Right atrium auricular region (tissue), 2 donors: ENCODE measurements at places on chromosomes 6 and 20. TPM values are rescaled to one million over a fixed set of nuclear protein-coding genes. Genes with fewer than 3 reads are reported as not detected.
A peak's percentile ranks its signal among the peaks of the same experiment; 100 is the strongest.

The DNMT3B gene
- total RNA-seq = 0.44 TPM

The TDP2 gene
- 18.5 TPM for total RNA-seq

The SUMO4 gene
- total RNA-seq = 1.3 TPM

DNA sequence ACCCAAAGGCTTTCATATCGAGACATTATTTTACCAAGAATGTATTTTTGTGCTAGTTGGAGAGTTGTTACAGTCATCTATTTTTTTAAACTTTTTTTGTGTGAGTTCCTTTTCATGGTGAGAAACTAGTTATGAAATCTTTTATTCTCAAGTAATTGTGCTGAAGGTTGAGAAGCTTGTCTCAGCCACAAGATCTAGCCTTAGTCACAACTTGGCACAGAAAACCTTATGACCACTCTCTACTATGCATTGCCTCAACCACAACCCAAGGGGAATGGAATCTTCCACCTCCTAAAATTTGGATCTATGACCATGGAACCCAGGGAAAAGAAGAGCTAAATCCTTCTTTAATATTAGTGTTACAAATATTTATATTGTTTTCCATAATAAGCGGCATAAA lies 58.5 kb downstream of the HS3ST5 start:
- no peak overlapping the region for H3K27ac ChIP-seq
- H3K4me3 ChIP-seq = no peak overlapping the region
- no peaks in the 10 kb centered on the region for H3K4me1 ChIP-seq
- DNase-seq = no peak

DNA sequence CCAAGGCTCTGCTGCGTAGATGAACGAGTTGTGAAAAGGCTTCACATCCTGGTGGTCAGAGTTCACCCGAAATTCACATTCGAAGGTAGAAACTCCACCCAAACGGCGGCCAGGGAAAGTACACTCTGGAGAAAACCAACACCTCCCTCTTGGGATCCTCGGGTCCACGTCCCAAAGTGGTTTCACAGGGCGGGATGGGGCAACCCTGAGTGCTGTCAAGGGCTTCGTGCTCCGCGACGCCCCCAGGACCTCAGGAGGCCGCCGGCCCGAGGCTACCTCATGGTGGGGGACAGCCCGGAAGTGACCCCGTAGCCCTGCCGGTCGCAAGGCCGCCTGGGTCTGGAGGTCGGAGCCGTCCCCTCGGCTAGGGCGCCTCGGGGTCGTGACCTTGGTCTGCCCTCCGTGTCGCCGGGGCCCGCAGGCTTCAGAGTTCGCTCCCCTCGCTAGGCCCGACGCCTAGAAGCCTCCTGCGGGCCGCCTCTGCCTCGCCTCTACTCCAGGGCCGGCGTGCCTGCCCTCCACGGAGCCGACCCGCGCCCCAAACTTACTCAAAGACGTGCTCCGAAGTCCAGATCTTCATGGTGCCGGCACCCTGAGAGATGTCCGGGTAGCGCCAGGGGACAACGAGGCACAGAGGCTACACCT lies at the start of gene PRELID3B:
Gene PRELID3B (minus strand): TSS at position 636 of the 645 bp plus-strand sequence. CDS start 56 bp downstream, at position 580.
- H3K27me3 ChIP-seq = no peaks in the 10 kb centered on the region
- H3K4me3 ChIP-seq = peak within 1 kb of the TSS; percentile 90
- no peak for DNase-seq
- peaks cover 28% of the 10 kb centered on the region for H3K4me1 ChIP-seq
- peak within 1 kb of the TSS; percentile 93 for H3K27ac ChIP-seq

DNA sequence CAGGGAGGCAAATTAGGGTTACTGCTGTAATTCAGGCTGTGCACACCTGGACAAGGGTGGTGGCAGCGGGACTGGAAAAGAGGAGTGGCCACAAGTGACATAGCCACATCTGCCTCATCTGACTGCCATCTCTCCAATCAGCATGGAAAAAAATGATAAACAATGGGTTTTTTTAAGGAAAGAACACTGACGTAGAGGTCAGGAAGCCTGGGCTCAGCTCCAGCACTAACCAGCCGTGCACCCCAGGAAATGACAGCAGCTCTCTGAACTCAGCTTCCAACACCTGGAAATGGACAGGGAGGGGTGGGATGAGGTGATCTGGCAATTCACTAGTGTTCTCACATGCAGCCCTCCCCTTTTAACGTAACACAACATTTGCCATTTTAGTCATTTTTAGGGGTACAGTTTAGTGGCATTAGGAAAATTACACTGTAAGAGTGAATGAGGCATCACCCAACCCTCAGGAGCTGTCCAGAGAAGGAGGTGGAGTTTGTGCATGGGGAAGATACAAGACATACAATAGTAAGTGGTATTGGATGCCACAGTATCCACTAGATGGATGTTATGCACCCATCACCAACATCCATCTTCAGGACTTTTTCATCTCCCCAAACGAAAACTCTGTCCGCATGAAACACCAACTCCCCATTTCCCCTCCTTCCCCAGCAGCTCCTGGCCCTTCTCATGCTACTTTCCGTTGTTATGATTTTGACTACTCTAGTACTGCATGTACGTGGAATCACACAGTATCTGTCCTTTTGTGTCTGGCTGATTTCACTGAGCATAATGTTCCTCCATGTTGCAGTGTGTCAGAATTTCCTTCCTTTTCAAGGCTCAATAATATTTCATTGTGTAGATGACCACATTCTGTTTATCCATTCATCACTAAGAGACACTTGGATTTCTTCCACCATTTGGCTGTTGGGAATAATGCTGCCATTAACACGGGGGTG lies 215.5 kb upstream of the ECI2 start:
- no peaks in the 10 kb centered on the region for H3K27me3 ChIP-seq
- H3K27ac ChIP-seq = peak overlapping the region; percentile 79
- no peak for DNase-seq
- no peaks in the 10 kb centered on the region for H3K4me1 ChIP-seq

DNA sequence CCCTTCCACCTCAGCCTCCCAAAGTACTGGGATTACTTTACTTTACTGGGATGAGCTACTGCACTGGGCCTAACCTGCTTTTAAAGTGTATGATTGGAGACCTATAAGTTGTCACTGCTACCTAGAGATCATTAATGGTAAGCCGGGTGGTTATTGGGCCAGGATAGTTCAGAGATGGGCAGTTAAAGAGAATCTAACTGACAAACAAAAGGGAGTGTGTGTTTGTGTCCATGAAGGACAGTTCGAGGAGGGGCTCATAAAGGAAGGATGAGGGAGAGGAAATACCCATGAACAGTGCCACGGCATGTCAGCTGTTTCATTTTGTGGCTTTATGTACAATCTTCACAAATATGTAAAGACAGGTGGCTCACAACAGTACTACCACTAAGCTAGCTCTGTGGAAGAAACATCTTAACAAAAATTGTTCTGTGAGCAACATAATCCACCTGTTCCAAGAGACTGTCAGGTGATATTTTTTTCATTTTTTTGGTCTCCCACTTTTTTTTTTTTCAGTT lies 69.7 kb upstream of the FAM8A1 start:
- no peak for DNase-seq
- no peaks in the 10 kb centered on the region for H3K36me3 ChIP-seq
- H3K27me3 ChIP-seq = no peaks in the 10 kb centered on the region
- no peak overlapping the region for H3K4me3 ChIP-seq

DNA sequence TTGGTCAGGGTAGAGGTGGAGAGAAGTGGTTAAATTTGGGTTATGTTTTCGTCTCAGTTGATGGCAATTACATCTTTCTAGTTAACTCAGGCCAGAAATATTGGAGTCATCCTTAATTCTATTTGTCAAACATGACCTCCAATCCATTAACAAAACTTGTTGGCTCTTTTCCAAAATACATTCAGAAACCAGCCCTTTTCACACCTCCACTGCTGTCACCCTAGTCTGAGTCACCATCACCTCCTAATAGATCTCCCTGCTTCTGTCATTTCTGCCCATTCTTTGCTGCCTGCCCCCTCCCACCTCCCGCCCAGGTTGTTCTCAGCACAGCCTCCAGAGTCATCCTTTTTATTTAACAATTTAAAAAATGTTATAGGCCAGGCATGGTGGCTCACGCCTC lies 3.0 kb upstream of the ABCF1 start:
- DNase-seq = no peak
- no peak overlapping the region for H3K27ac ChIP-seq
- peaks cover under 1% of the 10 kb centered on the region for H3K36me3 ChIP-seq
- no peaks in the 10 kb centered on the region for H3K27me3 ChIP-seq
- peaks cover 24% of the 10 kb centered on the region for H3K4me1 ChIP-seq

DNA sequence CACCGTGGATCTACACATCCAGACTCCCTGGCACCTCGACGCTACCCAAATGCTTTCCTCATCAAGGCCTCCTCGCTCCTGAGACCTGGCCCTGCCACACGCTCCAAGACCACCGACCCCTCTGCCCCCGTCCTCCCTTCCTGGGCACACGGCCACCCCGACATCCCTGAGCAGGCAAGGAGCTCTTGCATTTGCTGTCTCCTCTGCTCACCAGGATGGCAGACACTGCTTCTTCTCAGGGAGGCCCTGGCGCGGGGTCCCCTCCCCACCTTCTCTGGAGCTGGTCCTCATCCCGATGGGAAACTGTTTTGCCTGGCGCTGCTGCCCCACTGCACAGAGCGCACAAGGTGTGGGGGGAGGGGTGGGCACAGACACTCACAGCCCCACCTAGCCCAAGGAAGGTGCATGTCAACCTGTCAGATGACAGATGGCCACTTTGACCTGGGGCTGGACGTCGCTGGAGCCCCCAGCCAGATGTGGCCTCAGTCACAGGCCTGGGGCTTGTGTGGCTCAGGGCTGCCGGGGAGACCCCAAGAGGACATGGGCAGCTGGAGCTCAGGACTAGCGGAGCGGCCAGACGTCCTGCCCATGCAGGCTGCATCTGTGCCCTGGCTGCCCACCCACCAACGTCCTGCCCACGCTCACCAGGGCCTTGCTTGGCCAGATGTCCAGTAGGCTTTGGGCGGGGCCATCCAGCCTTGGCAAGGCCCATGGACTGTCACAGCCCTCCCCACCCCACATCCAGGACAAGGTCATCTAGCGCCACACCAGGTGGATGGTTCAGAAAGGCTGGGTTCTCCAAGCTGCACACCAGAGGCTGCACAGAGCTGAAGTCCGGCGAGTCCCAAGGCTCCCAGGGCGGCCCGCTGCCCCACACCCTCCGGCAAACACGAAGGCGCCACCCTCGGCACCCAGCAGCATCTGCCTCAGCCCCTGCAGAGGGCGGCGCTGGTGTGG lies 6.2 kb upstream of the KCNQ2 start:
- H3K27ac ChIP-seq = no peak overlapping the region
- H3K27me3 ChIP-seq = peaks cover 15% of the 10 kb centered on the region

- no peaks in the 10 kb centered on the region for H3K36me3 ChIP-seq
- no peak overlapping the region for H3K27ac ChIP-seq
- H3K27me3 ChIP-seq = no peaks in the 10 kb centered on the region
- H3K4me3 ChIP-seq = no peak overlapping the region
Observed at GRCh38 chr6:42777126-42777822, 4.6 kb upstream of the BICRAL start.

DNA sequence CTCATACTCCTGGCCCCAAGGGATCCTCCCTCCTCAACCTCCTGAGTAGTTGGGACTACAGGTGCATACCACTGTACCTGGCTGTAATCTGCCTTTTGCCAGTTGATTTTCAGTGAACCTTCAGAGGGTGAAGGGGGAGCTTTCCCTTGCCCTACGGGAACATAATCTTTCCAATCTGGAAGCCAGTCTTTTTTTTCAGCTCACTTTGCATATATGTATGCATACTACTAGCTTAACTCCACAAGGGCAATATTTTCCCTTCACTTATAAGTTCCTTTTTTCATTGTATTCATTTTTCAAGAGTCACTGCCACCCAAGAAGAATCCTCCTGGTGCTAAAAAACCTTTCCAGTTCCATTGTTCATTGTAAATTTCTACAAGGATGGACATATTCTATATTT lies 53.4 kb upstream of the GCM1 start:
- H3K4me3 ChIP-seq = no peak overlapping the region
- DNase-seq = no peak
- no peaks in the 10 kb centered on the region for H3K27me3 ChIP-seq
- no peaks in the 10 kb centered on the region for H3K36me3 ChIP-seq
